ENCODE measurements at places on chromosomes 13 and 19.

DNA sequence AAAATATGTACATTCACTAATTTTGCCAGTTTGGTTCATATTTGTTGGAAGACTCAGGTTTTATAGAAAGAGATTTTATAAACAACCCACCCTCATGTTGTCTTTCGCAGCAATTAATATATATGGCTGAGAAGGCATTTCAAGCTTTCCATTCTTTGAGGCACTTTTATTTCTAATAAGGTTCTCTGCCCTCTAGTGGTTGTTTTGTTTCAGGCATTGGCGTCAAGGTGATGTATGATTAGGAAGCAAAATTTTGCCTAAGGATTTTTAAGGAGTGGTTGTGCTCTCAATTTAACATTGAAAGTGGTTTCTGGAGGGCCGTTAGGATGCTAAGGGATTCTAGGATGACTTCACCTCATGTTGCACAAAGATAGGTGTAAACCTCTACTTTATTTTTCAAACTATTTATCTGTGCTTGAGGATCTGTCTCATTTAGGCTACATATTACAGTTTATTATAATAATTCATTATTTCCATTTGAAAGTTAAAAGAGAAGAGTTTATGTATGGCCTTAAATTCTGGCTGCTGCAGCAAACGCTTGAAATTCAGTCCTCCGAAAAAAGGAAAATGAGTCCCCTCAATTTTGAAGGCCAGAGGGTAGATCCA lies 35.9 kb downstream of the OXGR1 start:
- DNase-seq = no peak

GRCh38 chr13:86579662-86580061 lies 780.4 kb upstream of the SLITRK6 start:
- no peak for DNase-seq

DNA sequence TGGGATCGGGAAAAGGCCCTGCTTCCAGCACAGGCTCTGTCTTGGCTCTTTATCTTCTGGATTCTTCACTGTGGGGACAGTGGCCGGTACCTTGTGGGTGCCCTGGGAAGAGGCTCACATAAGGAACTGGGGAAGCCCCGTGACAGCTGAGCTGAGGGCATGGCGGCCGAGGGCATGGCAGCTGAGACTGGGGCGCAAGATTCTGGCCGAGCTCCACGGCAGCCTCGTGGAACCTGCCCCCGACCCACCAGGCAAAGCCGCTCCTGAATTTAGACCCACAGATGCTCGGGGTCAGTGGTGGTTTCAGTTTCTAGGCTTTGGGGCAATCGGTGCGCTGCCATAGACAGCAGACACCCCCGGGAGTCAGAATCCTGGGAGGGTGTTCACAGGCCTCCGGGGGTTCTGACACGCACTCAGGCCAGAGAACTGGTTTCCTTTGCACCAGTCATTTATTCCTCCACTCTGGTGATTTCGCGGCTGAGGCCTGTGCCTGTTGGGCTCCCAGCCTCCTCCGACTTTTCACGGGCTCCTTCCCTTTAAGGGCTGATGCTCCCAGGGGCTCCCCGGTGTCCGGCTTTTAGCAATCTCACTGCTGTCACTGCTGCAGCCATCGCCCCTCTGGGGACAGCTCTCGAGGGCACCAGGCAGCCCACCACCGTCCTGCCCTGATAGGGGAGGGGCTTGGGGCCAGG lies 117.6 kb downstream of the TEX29 start:
- no peak for DNase-seq

GRCh38 chr19:48660852-48661710 lies 11.7 kb downstream of the NTN5 start:
- peak; percentile 98 for DNase-seq

DNA sequence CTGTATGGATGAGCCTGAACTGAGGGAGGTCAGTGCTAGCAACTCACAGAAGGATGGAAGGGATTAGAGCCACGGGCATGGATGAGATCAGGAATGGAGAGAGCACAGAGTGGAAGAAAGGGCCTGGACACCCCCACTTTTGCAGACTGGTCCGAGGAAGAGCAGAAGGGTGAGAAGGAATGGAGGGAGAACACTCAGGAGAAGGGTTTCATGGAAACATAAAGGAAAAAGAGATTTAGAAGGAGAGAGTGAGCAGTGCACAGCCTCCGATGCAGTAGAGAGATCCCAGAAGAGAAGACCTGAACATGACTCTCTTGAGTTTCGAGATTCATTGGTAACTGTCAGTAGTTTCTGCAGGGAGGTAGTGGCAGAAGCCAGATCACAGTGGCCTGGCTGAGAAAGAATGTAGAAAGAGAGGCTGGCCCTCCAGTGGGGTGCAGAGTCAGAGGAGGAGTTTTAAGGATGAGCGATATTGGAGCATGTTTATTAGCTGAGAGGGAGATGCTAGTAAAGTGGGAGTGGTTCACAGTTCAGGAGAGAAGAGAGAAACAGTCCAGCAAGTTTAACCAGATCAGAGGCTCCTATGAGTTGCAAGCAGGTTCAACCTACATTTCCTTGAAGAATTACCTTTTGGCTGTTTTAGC lies 108.9 kb downstream of the ZAR1L start:
- DNase-seq = no peak

DNA sequence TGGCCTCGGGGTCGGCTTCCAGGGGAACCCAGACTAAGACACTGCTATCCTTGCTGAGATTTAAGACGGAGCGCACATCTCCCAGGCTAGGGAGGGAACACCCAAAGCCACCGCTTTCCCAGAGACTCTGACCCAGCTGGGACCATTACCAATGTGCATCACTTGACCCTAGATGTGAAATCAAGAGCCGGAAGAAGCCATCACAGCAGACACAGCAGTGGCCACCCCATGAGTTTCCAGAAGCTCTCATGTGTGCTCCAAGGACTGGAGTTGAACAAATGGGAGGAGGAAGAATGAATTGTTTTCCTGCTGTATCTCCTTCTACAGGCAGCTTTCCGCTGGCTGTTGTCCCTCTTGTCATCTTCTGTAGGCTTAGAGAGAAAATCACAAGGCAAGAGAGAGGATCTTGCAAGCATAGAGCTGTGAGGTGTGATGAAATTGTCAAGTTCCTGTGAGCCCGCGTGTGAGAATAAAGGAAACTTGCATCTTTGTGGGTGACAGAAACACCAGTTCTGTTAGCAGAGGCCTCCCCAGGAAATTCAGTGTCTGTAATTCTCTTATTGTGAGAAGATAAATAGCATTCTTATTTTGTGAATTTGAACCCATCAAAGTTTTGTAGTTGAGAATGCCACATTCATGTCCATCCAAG lies 711.8 kb downstream of the UQCRFS1 start:
- no peak for DNase-seq

- DNase-seq = no peak
Measured at GRCh38 chr19:48258350-48258749, 2.6 kb upstream of the CARD8 start.

DNA sequence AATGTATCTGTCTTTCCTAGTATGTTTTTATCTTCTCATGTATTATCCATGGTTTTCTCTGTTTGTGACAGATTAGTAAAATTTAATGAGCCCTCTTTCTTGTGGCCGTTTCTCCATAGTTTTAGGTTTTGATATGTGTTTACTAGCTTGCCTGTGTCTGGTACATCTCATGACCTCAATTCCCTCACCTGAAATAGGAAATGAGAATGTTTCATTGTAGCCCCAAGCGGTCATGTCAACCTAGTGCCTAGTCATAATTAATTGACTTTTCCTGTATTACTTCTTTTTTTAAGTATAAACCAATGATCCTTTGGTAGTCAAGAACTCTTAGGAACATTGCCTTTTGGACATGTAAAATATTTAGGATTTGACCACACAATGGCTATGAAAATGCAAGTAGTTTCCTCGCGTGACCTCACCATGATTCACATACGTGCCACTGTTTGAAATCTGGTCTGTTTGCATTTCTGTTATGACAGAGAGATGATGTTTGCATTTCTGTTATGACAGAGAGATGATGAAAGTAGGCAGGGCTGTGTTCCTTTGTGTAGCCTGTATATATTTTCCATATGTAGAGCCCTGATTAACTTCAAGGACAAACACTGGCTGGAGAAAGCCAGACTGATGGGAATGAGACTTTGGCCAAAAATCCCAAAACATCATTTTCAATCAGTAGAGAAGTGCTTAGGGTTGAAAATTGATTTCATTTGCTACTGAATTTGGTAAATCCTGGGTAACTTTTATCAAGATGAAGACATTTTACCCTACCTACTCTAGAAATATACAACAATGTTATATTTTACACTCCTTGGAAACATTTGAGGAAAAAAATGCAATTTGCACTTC lies 104.8 kb downstream of the TNFRSF19 start:
- DNase-seq = no peak

DNA sequence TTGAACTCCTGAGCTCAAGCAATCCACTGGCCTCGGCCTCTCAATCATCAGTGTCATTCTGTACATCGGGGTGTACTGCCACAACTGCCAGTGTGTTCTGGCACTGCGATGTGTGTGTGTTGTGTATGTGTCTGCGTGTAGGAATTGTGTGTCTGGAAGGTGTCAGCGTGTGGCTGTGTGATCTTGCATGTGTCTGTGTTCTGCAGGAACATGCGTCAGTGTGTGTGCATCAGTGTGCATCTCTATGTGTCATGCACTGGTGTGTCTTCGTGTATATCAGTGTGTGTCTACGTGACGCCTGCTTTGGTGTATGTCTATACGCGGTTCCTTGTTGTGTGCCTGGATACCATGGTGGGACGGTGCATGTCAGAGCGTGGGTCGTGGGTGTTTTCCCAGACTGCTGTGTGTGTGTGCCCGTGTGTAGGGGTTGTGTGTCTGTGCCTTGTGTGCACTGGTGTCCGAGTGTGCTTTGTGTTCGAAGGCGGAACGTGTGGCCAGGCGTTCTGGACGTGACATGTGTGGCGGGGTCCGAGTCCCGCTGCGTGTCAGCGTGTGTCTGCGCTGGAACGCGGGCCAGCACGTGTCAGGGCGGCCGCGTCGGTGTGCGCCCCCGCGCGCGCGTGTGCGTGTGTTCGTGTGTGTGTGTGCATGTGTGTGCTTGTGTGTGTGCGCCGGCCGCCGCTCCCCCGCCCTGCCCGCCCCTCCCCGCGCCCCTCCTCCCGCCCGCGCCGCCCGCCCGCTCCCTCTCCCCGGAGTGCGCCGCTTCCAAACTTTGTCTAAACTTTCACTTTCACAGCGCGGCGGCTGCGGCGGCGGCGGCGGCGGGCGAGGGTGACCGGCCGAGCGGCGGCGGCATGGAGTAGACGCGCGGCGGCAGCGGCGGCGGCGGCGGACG lies at the start of gene NFIX:
Gene NFIX, plus strand, starts transcription at position 775 of the 895 bp plus-strand sequence. CDS start 363 bp downstream, outside the sequence.
- DNase-seq = peak; percentile 33

DNA sequence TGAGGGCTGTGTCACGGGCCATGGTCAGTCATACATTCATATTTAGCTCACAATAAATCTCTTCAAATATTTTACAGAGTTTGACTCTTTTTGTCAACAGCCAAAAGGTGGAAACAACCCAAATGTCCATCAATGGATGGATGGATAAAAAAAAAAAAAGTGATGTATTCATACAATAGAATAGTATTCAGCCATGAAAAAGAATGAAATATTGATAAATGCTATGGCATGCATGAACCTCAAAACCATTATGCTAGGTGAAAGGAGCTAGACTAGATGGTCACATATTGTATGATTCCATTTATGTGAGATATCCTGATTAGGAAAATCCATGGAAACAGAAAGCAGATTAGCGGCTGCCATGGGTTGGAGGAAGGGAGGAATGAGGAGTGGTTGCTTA lies 16.2 kb downstream of the ADGRE2 start:
- DNase-seq = no peak

GRCh38 chr19:35977446-35978222 lies 17.4 kb upstream of the SDHAF1 start:
- no peak for DNase-seq

DNA sequence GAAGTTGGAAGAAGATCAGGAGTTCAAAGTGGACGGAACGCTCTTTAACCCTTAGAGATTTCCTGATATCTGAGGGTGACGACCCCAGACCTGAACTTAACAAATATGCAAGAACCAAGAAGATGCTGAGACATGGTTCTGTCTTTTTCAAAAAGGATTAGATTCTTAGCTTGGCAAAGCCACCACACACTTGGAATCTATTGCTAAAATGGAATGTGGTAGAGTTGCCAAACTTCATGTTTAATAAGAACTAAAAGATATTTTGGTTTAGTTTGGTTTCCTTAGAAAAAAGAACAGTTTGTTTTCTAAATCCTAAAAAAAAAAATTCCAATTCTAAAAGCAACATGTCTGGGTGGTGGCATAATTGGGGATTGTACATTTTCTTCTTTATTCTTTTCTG lies 29.5 kb downstream of the UNC13A start:
- DNase-seq = no peak

DNA sequence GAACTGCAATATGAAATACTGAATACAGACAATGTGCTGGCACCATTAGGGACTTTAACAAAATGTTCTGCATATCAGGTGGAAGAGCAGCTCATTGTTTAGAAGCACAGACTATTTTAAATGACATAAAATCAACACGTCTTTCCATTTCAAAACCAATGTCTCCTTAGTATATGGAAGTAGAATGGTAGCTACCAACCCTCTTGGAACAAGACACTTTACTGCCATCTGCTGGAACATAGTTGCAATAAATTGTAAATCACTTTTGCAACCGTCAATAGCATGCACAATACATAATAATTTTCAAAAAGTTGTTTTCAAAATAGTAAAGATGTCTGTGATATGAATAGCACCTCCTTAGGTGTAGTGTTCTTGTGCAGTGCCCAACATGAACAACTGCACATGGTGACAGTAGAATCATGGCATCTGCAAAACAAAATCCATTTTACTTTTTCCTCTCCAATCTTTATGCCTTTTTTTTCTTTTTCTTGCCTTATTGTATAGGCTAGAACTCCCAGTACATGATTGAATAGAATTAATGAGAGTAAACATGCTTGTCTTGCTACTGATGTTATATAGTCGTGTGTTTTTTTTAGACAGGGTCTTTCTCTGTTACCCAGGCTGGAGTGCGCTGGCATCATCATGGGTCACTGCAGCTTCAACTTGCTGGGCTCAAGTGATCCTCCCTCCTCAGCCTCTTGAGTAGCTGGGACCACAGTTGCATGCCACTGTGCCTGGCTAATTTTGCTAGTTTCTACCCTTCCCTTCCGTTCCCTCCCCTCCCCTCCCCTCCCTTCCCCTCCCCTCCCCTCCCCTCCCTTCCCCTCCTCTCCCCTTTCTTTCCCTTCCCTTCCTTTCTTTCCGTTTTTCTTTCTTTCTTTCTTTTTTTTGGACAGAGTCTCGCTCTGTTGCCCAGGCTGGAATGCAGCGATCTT lies 7.8 kb upstream of the LYPD5 start:
- no peak for DNase-seq

DNA sequence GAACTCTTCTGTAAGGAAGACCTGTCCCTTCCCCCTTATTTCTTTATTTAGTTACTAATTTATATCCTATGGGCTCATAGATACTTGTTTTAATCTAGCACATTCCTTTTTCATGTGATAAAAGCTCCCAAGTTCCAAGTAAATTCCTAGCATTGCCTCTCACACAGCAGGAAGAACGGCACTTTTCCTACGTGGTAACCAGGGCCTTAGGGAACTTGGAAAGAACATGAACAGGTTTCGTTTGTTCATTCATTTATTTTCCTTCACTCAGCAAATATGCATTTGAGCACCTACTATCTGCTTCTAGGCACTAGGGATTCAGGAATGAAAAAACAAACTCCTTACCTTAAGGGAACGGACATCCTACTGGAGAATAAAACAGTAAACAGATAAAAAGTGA lies 125.1 kb downstream of the SIPA1L3 start:
- DNase-seq = no peak

All from GM18507 (cell line).